CD8-positive, alpha-beta T cell (primary cell): ENCODE measurements at places on chromosomes 1 and 21.

DNA sequence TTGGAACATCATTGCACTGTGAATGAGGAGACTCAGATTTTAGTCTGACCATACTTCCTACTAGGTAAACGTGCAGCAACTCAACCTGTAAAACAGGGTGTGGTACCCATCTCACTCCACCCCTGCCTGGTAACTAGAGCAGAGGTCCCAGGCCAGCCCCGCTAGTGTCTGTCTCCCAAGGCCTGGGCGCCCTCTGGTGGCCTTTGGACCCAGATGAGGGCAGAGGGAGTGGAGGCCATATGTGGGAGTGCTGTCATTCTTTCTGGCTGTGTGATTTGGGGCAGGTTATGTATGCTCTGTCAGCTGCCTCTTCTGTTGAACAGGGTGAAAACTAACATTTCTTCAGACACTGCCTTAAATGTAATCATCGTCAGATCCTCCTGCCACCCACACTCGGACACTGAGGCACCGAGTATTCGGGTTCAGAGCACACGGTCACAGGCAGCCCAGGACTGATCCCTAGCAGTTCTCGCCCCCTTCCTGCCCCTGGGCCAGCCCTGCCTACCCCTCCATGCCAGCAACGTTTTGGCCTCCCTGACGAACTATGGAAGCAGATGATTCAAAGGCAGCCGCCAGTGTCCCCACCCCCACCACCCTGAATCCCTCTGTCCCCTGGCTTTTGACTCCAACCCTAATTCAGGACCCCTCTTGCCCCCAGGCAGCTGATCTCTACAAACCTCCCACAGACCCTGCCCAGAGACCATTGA lies 76.0 kb downstream of the CD247 start:
- DNase-seq, result peak; percentile 83

GRCh38 chr1:106785176-106785575 lies 271.3 kb upstream of the PRMT6 start:
- DNase-seq, result no peak

GRCh38 chr1:198966519-198966918 lies 327.7 kb downstream of the PTPRC start:
- DNase-seq, result no peak

DNA sequence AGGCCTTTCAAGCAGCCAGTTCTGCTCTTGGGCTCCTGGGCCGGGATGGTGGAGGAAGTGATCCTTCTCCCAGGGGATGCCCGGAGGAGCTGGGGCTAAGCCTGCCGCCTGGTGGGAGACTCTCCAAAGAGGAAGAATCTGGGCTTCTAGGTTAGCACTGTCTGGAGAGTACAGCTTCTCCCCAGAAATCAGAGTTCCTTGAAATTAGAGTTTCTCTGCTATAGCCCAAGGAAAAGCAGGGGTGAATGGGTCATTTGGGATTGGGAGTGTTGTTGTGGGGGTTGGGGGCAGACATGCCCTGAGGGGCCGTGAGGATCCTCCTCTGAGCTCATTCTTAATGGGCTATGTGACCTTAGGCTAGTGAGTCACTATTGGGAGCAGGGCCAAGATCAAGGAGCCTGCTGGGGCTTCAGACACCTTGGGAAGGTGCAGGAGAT lies 6.5 kb downstream of the LGR6 start:
- DNase-seq, result no peak

- no peak for DNase-seq
Measured at GRCh38 chr1:50742523-50742922, 217.5 kb downstream of the FAF1 start.

- DNase-seq, result no peak
Measured at GRCh38 chr1:28028873-28029654, 59.3 kb downstream of the EYA3 start.

GRCh38 chr1:207860531-207860930 lies 50.4 kb downstream of the CD34 start:
- no peak for DNase-seq

GRCh38 chr1:111151838-111152237 lies 11.8 kb downstream of the CEPT1 start:
- no peak for DNase-seq

GRCh38 chr1:91830242-91831131 lies 55.5 kb downstream of the TGFBR3 start:
- DNase-seq, result no peak

DNA sequence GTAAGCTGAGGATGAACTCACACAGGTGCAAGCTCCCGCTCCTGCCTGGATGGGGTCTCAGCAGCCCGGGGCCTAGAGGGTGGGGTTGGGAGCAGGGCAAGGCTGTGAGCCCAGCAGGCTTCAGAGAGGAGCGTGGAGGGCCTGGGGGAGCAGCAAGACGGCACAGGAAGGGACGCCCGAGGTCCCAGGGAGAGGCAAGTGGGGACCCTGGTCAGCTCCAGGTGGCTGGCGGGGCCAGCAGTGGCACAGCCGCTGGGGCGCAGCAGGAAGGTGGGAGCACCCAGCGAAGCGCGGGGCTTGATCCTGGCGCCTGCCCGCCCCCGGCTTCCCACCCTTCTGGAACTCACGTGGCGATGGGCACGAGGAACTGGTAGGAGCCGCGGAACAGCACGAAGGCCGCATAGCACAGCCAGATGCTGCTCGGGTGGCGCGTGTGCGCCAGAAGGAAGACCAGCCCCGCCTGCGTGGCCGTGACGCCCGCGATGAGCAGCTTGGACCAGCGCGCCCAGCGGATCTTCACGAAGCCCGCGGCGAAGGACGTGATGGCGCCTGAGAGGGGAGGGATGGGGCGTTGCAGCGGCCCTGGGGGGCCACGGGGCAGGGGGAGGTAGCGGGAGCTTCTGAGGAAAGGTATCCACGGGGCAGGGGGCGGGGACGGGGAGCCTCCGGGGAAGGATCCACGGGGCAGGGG lies 11.7 kb downstream of the SLC19A1 start:
- no peak for DNase-seq

GRCh38 chr1:28517649-28517999 lies 11.8 kb downstream of the RCC1 start:
- no peak for DNase-seq

DNA sequence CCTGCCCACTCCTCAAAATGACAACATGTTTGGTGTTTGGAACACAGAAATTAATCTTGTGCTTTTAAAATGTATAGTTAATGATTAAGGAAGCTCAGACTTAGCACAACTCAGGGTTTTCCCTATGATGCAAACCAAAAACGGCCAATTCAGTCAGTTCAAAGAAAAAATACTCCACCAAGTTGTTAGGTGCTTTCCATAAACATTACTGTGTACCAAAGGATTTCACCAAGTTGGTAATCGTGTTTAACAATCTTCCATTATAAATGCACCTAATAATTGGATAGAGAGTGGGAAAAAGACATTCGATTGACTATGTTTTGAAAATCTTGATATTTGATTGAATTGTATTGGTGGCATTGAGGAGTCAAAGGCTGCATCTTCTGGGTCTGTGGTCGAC lies 33.3 kb upstream of the DUSP10 start:
- no peak for DNase-seq

GRCh38 chr1:167714098-167714438 lies 7.7 kb upstream of the MPZL1 start:
- DNase-seq, result no peak

DNA sequence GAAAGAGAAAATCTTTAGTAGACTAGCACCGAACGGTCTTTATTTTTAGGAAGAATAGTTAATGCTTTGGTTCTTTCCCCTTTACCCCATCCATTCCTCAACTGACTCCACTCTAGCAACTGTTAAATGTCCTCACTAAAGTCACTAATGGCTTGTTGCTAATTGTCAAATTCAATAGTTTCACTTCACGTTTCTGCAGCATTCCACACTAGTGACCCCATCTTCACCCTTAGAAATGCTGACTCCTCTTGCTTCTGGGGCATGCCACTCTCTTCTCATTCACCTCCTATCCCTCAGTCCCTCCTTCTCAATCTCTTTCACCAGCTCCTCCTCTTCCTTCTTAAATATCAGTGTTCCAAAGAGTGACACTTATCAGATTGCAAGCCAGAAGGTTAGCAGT lies 19.4 kb upstream of the CADM3 start:
- DNase-seq, result no peak

DNA sequence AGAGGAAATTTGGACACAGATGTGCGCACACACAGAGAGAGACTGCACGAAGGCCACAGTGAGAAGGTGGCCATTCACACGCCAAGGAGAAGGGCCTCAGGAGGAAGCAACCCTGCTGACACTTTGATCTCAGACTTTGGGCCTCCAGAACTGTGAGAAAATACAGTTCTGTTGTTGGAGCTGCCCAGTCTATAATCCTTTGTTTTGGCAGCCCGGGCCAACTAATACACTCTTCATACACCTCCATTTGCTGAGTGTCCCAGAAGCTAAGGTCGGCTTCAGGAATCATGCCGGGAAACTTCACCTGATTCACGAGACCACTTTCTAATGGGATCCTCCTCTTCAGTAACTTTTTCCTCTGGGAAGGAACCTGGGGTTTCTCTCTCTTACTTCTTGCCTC lies 23.2 kb downstream of the HUNK start:
- no peak for DNase-seq
